DND-41 (cell line): ENCODE measurements at places on chromosomes 6 and 20.
A peak's percentile ranks its signal among the peaks of the same experiment; 100 is the strongest.

DNA sequence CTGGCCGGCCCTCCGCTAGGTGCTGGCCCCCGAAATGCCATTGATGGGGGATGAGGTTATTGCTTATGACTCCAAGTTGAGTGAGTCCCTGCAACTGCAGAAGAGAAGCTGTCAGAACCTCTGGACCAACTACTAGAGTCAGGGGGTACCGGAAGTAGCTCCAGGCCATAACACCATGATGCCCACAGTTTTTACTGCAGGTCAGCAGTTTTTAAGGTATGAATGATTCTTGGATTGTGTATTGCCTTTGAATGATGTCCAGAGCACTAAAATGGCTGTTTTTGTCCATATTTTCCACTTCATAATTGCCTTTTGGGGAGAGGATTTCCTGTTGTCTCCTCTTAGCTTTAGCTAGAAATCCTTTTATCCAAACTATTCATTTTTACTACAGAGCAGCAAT lies 148.4 kb downstream of the PDE10A start:
- no peak for DNase-seq
- H3K36me3 ChIP-seq: no peaks in the 10 kb centered on the region
- H3K4me1 ChIP-seq: 0 out of 2 replicates have a peak, but pooled peaks cover 7% of the 10 kb centered on the region
- H3K27me3 ChIP-seq: no peaks in the 10 kb centered on the region
- no peak overlapping the region for H3K4me3 ChIP-seq

DNA sequence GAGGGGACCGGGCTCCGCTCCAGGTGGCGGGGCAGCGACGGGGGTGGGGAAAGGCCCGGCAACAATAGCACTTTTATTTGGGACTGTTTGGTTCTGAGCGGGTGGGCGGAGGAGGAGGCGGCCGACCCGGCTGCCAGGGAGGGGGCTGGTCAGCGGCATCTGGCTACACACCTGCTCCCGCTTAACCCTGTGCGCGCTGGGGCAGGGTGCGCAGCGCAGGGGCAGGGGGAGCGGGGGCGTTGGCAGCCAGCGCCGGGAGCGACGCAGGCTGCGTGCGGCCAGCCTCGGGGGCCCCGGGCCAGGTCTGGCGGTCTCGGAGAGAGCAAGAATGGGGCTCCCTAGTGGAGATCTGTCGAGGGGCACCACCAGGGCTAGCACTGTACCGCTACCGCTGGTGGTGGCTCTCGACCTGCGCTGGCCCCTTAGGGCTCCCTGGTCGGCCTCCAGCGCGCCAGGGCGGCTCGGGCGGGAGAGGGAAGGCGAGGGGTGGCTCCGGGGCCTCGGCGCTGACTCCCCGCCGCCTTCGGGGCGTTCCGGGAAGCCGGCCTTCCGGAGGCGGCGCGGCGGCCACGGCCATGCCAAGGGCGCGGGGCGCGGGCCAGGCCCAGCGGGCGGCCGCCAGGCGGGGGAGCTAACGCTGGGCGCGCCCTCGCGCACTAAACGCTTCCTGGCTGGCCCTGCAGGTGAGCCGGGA lies 92.4 kb downstream of the NCR2 start:
- H3K4me3 ChIP-seq: no peak overlapping the region
- no peak for DNase-seq
- H3K27me3 ChIP-seq: no peaks in the 10 kb centered on the region
- H3K36me3 ChIP-seq: no peaks in the 10 kb centered on the region

- DNase-seq: no peak
- no peaks in the 10 kb centered on the region for H3K4me1 ChIP-seq
- H3K27ac ChIP-seq: no peak overlapping the region
- H3K27me3 ChIP-seq: no peaks in the 10 kb centered on the region
- no peak overlapping the region for H3K4me3 ChIP-seq
These were observed 37.7 kb downstream of the MAP3K4 start for GRCh38 chr6:161029195-161029809.

- no peaks in the 10 kb centered on the region for H3K36me3 ChIP-seq
- no peak for DNase-seq
- H3K27ac ChIP-seq: no peak overlapping the region
- H3K4me3 ChIP-seq: no peak overlapping the region
- peaks cover 5% of the 10 kb centered on the region for H3K27me3 ChIP-seq
- no peaks in the 10 kb centered on the region for H3K4me1 ChIP-seq
These were observed 13.4 kb upstream of the RPS6KA2 start for GRCh38 chr6:166640342-166641043.

DNA sequence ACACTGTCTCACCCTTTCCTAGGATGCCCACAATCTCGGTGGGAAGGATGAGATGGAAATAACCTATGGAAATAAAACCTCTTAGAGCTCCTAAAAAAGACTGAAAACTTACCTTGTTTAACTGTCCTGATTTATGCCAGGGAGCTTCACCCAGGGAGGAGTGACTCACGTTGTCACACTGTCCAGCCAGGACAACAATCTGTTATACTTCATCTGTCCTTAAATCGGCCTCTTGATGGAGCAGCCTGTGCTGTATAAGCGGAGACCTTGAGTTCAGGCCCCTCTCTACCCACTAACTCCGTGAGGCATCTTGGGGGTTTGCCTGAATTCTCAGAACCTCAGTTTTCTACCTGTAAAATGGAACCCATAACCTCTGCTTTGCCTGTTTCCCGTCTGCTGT lies 9.2 kb upstream of the KIAA1755 start:
- no peak overlapping the region for H3K27ac ChIP-seq
- H3K27me3 ChIP-seq: peaks cover 3% of the 10 kb centered on the region
- H3K4me1 ChIP-seq: no peaks in the 10 kb centered on the region
- DNase-seq: no peak
- H3K36me3 ChIP-seq: no peaks in the 10 kb centered on the region

DNA sequence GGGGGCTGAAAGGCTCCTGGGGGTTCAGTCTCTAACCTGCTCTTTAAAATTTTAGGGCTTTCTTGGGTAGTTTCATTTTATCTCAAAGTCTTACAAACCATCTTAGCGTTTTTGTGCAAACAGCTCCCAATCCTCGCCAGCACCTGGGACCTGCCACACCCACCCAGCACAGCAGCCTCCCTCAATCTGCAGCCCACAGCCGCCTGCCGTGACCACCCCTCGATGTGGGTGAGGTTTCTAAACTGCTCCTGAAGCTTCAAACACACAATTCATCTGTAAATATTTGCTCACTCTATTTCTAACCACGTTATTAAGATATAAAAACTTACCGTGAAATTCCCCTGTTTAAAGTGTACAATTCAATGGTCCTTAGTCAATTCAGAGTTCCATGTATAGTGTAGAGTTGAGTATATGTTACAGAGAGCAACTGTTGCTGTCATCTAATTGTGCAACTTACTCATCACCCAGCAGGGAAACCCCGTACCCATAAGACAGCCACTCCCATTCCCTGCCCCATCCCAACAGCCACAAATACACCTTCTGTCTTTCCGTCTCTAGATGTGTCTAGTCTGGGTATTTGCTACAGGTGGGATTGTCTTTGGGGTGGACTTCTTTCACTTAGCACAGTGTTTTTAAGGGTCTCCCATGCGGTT lies 381.0 kb downstream of the TAF4 start:
- no peaks in the 10 kb centered on the region for H3K4me1 ChIP-seq
- no peak for DNase-seq
- no peak overlapping the region for H3K27ac ChIP-seq
- no peak overlapping the region for H3K4me3 ChIP-seq
- H3K36me3 ChIP-seq: no peaks in the 10 kb centered on the region

DNA sequence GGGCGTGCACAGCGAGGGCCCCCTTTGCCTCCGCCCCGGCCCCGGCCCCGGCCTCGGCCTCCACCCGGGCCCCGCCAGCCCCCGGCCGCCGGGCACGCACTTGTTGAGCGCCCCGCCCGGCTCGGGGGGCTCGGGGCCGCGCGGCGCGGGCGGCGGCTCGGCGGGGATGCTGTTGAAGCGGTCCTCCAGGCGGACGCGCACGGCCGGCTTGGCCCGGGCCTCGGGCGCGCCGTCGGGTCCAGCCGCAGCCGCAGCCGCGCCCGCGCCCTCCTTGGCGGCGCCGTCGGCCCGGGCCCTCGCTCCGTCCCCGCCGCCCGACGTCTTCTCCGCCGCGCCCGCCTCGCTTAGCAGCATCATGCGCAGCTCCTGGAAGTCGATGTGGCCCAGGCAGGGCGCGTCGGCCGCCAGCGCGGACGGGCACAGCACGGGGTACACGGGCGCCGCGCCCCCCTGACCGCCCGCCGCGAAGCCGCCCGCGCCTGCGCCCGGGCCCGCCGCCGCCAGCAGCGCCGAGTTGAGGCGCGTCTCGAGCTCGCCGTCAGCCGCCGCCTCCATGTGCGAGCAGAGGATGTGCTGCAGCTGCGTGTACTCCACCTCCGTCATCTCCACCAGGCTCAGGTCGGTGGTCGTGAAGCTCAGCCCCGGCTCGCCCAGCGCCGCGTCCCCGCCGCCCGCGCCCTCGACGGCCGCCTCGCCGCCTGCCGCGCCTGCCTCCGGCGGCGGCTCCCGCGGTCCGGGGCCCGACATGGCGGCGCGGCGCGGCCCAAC lies 514 bp downstream of the TCFL5 start:
- H3K36me3 ChIP-seq: peaks cover 18% of the 10 kb centered on the region
- peak overlapping the region; percentile 73 for H3K4me3 ChIP-seq
- peaks cover 29% of the 10 kb centered on the region for H3K4me1 ChIP-seq
- peak; percentile 61 for DNase-seq
- H3K27ac ChIP-seq: peak overlapping the region; percentile 65
- H3K27me3 ChIP-seq: no peaks in the 10 kb centered on the region

DNA sequence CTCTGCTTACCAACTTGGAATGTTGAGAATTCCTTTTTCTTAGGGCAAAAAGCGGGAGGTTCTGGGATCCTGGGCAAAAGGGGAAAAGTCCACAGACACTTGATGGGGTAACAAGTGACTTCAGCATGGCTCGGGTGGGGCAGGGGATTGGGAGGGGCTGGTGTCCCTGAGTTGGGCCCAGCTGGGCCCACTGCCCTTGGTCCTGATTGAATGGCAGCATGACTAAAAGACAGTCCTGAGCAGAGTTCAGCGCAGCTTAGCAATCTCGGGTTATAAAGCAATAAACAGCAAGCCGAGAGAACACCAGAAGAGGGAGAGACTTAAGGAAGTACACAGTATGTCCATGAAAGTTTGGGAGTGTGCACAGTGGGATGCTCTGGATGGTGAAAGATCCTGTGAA lies 5.6 kb downstream of the PPP2R5D start:
- no peak for DNase-seq
- peaks cover 43% of the 10 kb centered on the region for H3K36me3 ChIP-seq
- no peak overlapping the region for H3K27ac ChIP-seq
- H3K27me3 ChIP-seq: no peaks in the 10 kb centered on the region
- peaks cover 35% of the 10 kb centered on the region for H3K4me1 ChIP-seq

DNA sequence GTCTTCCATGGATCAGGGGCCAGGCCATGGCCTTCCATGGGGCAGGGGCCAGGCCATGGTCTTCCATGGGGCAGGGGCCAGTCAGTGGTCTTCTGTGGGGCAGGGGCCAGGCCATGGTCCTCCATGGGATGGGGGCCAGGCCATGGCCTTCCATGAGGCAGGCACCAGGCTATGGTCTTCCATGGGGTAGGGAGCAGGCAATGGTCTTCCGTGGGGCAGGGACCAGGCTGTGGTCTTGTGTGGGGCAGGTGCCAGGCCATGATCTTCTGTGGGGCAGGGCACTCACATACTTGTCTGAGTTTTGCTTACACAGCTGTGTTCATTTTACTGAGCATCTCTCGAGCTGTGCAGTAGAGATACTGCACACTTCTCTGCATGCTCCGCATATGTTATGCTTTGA lies 57.3 kb upstream of the THBS2 start:
- H3K27me3 ChIP-seq: no peaks in the 10 kb centered on the region
- no peaks in the 10 kb centered on the region for H3K36me3 ChIP-seq
- H3K27ac ChIP-seq: no peak overlapping the region
- no peak for DNase-seq
- H3K4me1 ChIP-seq: no peaks in the 10 kb centered on the region

GRCh38 chr6:4018924-4019236 lies 60.1 kb downstream of the FAM217A start:
- DNase-seq: no peak
- peaks cover 21% of the 10 kb centered on the region for H3K36me3 ChIP-seq
- peak overlapping the region; percentile 75 for H3K4me3 ChIP-seq
- peaks cover 56% of the 10 kb centered on the region for H3K4me1 ChIP-seq
- H3K27ac ChIP-seq: peak overlapping the region; percentile 97

DNA sequence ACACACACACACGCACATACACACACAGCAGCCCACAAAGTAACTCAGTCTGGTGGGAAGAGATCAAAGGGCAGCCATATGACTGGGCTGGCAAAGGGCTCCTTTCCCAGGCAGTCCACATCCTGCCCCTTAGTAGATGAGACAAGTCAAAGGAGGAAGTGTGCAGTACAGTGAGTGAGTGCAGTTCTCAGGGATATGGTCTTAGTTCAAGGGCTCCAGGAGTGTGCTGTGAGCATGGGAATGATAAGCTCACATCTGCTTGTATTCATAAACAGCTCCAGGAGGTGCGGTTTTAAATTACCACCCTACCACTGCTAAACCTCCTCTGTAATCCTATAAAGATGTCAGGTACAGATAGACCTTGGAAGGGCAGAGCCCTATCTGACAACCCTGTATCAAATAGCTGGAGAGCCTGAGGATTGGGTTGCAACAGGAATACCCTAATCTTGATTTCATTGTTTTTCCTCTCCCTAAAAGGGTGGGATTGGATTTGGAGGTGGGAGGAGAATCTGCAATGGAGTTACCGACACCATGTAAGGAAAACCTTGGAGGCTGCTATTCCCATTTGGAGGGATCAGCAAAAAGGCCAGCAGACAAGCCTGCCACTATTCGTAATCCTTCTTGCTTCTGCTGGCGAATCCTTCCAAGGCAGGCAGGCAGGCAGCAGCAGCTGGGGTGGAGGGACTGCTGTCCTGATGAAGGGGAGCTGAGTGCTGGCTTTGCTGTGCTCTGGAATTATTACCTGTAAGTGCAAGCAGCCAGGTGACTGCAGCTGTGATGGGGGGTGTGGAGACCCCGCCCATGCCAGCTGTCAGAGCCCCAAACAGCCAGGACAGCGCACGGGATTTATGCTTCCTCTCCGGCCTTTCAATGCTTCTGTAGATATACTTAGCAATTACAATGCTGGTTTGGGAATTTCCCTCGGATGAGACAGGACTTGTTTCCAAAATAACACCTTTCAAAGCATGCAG lies 342.7 kb downstream of the PRL start:
- no peak overlapping the region for H3K4me3 ChIP-seq
- H3K27ac ChIP-seq: peak overlapping the region; percentile 82
- no peaks in the 10 kb centered on the region for H3K36me3 ChIP-seq
- no peaks in the 10 kb centered on the region for H3K27me3 ChIP-seq

- H3K27me3 ChIP-seq: no peaks in the 10 kb centered on the region
- no peak overlapping the region for H3K4me3 ChIP-seq
- no peak overlapping the region for H3K27ac ChIP-seq
- peaks cover 11% of the 10 kb centered on the region for H3K4me1 ChIP-seq
- H3K36me3 ChIP-seq: no peaks in the 10 kb centered on the region
- no peak for DNase-seq
These were observed 74.0 kb upstream of the CST7 start for GRCh38 chr20:24875078-24875477.

GRCh38 chr20:35669681-35670080 lies 5.0 kb upstream of the CPNE1 start:
- no peak overlapping the region for H3K27ac ChIP-seq
- H3K27me3 ChIP-seq: no peaks in the 10 kb centered on the region
- H3K4me3 ChIP-seq: no peak overlapping the region
- peaks cover 4% of the 10 kb centered on the region for H3K4me1 ChIP-seq
- peaks cover 53% of the 10 kb centered on the region for H3K36me3 ChIP-seq

GRCh38 chr6:88750936-88751335 lies 212.5 kb downstream of the RNGTT start:
- no peak overlapping the region for H3K4me3 ChIP-seq
- no peak overlapping the region for H3K27ac ChIP-seq
- no peaks in the 10 kb centered on the region for H3K27me3 ChIP-seq
- no peak for DNase-seq
- peaks cover 11% of the 10 kb centered on the region; the same call in 1 of the 2 replicates for H3K36me3 ChIP-seq
